Fibroblast of skin of right biceps (primary cell): ENCODE measurements at places on chromosomes 11 and 22.

DNA sequence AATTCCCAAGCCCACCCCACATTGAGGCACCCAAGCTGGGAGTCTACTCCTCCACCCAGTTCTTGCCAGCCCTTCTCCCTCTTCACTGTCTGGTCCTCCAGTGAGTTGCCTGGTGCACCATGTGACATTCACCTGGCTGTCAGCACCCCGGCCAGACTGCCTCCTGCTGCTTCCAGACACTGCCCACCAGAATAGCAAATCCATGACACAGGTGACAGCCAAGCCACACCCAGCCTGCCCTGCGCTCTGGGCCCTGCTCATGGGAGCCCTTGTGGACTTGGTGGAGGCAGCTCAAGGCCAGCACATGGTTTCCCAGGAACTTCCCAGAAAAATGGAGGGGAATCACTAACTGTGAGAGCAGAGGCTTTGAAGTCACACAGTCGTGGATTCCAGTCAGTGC is 96.3 kb upstream of the CSNK2A3 start:
- DNase-seq, result no peak

GRCh38 chr11:5298451-5298850 is 3.3 kb downstream of the OR51B4 start:
- DNase-seq, result no peak

- peak; percentile 83 for DNase-seq
Measured at GRCh38 chr22:28443526-28443876, 236.1 kb downstream of the TTC28 start.

DNA sequence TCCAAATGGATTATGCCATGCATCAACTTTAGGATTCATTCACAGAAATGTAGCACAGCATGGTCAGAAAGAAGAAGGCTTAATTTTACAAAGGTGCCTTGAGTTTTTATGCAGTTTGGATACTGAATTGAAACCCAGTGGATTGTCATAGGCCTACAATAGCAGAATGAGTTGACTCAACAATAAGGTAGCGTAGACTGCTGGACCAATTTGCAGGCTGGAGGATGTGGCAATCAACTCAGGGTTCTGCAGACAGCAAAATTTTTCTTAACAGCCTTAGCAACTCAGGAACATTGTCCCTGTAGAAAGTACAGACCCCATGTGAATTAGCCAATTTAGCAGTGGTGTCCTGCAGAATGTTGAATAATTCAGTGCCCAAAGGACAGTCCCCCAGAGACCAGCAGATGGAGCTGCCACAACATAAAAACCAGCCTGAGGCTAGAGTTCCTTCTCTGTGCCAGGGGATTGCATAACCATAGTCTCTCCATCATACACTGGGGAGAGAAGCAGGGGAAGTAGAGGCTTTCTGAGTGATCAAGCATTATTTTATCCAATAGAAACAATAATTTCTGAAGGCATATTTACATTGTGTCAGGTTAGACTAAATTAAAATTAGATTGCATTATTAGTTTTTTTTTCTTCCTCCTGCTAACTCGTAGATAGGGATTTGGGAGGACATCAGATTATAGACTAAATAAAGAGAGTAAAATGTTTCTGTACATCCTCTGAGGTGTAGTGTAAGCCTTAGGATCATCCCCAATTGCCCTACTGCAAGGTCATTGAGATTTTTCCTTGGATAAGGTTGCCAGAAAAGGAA is 20.3 kb upstream of the MRPL17 start:
- peak; percentile 56 for DNase-seq

- peak; percentile 91 for DNase-seq
Measured at GRCh38 chr22:34849965-34850364, 216.0 kb upstream of the ISX start.

- no peak for DNase-seq
Measured at GRCh38 chr11:67283481-67283963, 5.6 kb upstream of the ANKRD13D start.

GRCh38 chr22:33451866-33452469 is 393.8 kb upstream of the SYN3 start:
- no peak for DNase-seq

GRCh38 chr22:50317674-50318073 is 9.1 kb downstream of the DENND6B start:
- no peak for DNase-seq

GRCh38 chr22:46381142-46381541 is 45.6 kb downstream of the TRMU start:
- peak; percentile 11 for DNase-seq

DNA sequence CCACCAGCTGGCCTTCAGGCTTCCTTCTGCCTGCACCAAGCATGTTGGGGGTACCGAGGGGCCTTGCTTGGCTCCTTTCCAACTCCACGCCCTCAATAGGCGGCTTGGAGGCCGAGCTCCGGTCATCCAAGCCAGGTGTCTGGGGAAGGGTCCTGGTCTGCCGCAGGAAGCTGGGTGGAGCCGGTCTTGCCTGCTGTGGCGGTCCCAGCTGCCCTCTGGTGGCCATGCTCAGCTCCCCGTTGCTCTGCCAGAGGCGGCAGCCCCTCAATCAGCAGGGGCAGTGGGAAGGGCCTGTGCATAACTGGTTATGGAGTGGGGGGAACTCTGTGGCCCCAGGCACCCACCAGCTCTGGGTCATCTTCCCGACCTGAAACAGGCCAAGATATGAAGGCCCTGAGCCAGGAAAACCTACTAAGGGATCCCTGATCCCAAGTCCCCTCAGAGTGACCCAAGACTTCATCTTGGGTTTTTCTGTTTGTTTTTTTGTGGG is 3.2 kb downstream of the ARVCF start:
- peak; percentile 39 for DNase-seq

DNA sequence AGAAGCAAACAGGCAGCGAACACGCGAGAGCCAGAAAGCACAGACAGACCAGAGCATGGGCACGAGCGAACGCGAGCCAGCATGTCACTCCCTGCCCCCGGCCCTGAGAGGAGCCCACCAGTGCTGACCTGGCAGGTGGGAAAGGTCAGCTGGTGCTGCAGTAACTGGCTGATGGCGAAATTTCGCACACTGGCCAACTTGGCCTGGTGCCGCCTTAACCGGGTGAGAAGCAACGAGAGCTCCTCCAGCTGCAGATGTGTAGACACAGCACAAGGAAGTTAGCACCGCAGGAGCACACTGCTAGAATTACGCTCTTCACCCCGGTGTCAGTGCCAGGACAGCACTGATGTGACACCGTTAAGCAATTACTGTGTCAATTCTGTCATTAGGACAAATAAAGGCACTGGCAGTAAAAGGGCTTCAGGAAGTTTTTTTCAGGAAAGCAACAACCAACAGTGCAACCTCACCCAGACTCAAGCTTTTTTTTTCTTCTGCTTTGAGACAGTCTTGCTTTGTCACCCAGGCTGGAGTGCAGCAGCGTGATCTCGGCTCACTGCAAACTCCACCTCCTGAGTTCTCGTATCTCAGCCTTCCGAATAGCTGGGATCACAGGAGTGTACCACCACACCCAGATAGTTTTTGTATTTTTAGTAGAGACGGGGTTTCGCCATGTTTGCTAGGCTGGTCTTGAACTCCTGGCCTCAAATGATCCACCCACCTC is 76.8 kb downstream of the C11orf58 start:
- no peak for DNase-seq

DNA sequence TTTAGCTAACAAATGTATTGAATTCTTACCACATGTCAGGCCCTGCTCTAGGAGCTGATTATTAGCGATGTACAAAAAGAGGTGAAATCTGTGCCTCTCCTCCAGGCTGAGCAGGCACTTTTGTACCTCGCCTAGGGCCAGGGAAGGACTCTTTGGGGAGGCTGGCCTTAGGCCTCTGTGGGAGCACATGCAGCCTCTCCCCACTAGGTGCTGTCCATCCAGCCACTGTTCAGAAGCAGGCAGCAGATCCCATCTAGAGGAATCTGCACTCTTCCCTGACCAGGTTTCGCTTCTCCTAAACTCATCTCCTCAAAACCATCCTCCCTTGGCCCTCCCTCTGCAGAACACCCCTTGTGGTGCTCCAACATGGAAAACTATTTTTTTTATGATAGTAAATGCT is 51.9 kb upstream of the WT1 start:
- no peak for DNase-seq

DNA sequence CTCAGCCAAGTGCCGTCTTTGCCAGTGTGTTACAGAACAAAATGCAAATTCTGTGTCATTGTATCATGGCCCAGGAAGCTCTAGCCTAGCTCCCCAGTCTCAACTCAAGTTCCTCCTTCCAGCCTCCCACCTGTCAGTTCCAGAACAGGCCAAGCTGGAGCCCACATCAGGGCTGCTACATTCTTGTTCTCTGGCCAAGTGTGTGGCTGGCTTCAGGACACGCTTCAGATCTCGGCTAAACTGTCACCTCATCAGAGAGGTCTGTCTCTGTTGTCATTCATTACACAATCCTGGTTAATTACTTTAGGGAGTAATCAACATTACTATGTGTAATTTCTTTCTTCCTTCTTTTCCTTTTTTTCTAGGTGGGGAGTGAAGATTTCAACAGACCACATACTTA is 347.0 kb upstream of the SYN3 start:
- DNase-seq, result no peak

DNA sequence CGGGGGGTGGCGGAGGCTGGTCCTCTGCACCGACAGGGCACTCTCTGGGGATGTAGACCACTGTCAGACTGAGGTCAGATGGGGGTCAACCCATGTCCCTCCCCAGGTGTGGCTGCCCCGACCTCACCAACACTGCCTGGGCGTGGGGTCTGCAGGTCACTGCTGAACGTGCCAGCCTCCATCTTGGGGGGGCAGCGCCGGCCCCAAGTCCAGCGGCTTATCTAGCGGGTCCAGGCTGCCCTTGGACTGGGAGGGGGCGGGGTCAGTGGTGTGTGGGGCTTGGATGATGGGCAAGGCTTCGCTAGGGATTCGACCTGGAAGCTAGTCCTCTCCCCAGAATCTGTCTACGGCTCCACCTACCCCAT is 178.2 kb downstream of the IGLL1 start:
- no peak for DNase-seq

DNA sequence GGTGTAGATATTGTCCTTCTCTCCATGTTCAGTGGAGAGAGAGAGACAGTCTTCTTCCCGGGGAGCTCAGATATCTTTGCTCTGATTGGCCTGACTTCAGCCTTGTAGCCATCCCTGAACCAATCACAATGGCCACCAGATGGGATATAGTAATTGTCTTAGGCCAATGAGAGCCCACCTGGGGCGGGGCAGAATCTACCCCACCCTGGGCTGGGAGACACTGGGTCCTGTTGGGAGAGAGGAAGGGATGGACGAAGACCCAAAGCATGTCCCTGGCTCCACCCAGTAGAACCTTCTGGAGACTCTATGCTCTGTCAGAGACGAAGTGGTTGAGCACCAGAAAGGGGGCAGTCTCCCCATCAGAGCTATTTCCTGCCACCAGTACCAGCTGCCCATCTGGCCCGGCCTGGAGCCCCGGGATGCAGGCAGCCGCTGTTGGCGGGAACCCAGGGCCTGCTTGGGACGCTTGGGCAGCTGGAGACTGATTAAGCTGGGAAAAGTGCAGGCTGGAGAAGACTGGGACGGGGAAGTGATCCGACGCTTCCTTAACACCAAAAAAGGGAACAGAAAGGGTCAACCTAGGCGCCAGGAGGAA is 31.6 kb upstream of the CBX7 start:
- DNase-seq, result peak; percentile 59

GRCh38 chr11:129213261-129213660 is 21.1 kb upstream of the ARHGAP32 start:
- no peak for DNase-seq

GRCh38 chr11:10407055-10407454 is 48.0 kb upstream of the AMPD3 start:
- peak; percentile 79 for DNase-seq

DNA sequence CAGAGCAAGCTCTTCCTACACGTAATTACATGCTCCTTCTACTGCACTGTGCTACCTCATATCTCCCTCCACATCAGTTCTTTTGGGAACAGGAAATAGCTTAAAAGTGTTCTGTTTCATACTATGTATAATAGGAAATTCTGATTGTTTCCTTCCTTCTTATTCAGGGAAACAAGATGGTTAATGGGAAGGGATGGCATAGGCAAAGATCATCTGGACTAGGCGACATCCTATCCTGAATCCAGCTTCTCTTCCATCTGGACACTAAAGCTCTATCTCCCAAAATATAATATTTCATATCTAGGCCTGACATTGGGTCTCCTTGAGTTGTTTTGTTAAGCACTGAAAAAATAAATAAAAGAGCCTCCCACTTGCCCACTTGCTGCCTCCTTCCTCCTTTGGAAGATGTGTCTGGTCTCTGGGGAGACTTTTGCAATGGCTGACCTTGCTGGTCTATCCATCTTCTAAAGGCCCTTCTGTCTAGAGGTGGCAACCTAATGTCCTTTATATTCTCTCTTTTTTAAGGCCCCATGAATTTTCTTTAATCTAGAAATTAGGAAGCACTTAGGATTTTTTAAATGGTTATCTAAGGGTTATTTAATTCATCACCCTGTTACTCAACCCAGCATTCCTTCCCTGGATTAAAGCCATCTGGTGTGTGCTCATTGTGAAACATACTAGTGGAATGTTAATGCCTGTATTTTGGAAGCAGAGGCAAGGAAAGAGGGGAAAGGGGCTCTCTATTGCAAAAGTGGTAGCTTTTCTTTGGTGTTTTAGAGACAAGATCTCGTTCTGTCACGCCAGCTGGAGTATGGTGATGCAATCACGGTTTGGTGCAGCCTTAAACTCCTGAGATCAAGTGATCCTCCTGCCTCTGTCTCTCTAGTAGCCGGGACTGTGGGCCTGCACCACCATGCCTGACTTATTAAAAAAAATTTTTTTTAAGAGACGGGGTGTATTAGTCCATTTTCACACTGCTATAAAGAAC is 20.6 kb downstream of the CLMP start:
- peak; percentile 99 for DNase-seq

DNA sequence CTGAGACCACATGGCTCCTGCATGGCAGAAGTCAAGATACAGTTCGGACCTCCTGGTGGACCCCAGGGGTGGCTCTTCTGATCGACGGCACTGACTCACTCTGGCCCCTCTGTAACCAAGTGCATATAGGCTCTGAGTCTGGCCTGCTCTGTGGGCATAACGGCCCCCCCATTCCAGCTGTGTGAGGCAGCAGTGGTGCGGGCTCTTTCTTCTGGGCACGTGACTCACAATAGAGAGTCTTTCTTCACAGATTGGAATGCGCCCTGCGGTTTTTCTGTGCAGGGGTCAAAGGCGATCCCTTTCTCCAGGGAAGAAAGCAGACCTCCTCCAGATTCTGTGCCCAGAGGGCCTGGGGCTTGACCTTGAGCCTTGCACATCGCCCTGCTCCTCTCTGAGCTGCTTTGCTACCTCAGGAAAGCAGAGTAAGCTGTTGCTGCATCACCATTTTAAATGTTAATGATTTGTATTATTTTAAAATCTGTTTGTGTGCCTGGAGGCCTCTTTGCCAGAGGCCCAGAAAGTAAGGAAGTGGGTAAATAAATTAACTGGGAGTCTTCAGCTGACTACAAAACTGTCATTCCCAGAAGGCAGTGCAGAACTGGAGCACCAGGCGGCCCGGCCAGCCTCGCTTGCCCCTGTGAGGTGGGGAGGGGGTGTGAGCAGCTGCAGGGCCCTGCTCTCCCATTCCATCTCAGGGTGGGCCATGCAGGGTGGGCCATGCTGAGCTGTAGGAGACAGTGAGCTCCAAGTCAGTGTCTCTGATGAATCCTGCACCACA is 199.0 kb downstream of the GRIK4 start:
- DNase-seq, result peak; percentile 81

- no peak for DNase-seq
Measured at GRCh38 chr11:70906101-70906500, 346.3 kb downstream of the SHANK2 start.
